ENCODE measurements at places on chromosomes 3 and 15.

DNA sequence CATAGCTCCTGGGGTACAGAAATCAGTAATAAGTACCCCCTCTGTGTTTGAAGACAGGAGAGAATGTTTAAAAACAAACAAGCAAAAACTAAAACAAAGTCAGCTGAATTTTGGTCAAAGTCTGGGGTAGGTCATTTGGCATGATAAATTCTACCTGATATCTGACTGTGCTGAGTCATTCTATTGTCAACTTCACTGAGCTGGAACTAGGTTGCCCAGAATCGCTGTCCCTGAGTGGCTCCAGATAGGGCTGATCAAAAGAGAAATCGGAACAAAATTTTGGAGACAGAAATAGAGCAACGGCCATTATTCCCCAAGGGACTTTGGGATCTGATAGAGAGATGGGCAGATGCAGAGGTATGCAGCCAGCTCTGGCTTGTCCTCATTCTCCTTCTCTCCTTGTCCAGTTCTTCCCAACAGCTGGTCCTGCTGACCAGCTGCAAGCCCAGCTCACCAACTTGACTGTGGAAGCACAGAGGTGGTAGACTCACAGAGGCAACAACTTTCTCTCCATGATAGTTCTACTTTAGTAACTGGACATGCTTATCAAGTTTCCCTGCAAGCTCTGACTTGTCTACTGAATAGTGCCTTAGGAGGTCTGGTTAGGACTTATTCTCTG lies 57.3 kb upstream of the MYRIP start:
- DNase-seq, result no peak

DNA sequence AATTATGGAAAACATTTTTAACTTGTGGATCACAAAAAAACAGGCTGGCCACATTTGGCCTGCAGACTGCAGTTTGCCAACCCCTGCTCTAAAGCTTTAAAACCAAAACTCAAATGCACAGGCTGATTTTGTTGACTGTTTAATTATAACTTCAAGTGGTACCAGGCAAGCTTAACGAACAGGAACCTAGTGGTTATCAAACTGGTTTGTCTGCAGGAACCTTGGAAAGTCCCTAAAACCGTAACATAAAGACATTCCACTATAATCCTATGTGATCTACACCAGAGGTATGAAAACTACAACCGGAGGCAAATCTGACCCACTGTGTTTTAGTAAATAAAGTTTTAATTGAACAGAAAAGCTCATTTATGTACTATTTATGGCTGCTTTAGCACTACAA lies 52.4 kb downstream of the TBL1XR1 start:
- peak; percentile 71 for DNase-seq

GRCh38 chr3:171342200-171342599 lies 118.0 kb downstream of the TNIK start:
- no peak for DNase-seq

DNA sequence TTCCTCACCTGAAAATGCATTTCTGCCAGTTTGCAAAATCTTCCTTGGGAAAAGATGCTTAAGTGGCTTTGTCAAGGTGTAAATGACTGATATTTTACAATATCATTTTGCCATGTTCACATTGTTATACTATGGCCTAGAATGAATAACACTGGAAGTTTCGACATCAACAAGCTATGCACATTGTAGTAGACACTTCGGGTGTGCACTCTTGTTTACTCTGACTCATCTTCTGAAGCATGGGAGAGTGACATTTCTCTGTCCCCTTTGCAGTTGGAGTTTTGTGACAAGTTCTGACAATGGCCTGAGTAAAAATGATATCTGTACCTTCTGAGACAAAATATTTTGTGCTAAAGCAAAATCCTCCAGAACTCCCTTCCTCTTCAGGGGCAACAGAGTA lies 567.0 kb upstream of the RGMA start:
- DNase-seq, result no peak

DNA sequence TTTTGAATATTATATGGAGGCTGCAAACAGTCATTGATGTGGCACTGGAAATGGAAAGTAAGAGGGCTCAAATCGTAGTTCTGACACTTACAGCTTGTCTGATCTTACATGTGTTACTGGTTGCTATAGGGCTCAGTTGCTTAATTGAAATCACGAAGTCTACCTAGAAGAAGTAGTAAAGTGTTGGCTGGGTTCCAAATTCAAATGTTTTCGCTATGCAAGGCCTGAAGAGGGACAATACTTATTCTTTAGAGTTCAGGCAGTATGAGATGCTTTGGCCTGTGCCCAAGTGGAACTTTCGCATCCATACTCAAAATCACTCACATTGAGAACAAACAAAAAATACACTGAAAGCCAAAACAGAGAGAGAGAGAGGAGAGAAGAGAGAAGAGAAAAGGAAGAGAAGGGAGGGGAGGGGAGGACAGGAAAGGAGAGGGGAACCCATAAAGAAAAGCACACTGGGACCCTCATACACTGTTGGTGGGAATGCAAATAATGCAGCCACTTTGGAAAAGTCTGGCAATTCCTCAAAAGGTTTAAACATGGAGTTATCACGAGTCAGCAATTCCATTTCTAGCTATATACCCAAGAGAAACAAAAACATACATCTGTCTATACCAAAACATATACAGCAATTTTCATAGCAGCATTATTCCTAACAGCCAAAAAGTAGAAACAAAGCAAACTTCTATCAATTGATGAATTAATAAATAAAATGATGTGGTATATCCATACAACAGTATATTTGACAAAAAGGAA lies 2.9 kb upstream of the FXR1 start:
- no peak for DNase-seq

GRCh38 chr3:119779731-119780383 lies 2.0 kb upstream of the NR1I2 start:
- no peak for DNase-seq

GRCh38 chr15:64895285-64896065 lies 16.2 kb upstream of the ANKDD1A start:
- DNase-seq, result peak; percentile 69

- DNase-seq, result no peak
Measured at GRCh38 chr3:41434781-41435180, 235.5 kb downstream of the CTNNB1 start.

GRCh38 chr3:69322158-69322509 lies 63.8 kb downstream of the FRMD4B start:
- DNase-seq, result no peak

GRCh38 chr3:141828487-141828886 lies 48.0 kb upstream of the ATP1B3 start:
- DNase-seq, result no peak

- peak; percentile 76 for DNase-seq
Measured at GRCh38 chr3:185976977-185977678, 39.3 kb upstream of the TRA2B start.

DNA sequence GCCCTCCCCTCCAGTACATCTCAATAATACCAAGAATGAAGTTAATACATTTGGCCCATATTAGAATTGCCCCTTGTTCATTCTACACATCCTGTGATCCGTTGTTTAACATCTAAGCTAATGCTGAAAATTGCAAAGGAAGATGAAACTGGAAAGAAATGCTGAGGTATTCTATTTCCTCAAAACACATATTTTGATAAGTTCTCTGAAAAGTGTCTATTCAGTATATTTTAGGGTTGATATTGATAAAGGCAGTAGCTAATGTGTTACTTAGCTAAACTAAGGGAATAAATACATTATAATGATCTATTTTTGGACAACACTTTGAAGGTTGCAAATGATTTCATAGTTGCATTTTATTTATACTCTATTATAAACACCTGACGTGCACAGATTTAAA lies 702.6 kb upstream of the ROBO1 start:
- no peak for DNase-seq

DNA sequence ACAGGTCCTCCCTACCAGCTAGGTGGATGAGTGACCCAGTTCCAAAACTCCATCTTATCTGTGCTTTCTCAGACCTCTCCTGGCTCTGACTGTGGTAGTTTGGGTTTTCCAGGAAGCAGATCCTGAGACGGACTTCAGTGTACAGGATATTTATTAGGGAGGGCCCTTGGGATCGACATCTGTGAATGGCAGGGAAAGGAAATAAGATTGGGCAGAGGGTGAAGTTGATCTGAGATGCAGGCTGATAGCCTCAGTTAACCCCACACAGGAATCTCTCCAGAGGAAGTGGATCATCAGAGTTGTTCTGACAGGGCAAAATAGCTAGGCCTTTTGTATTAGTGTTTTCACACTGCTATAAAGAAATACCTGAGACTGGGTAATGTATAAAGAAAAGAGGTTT lies 16.7 kb upstream of the MAPK6 start:
- no peak for DNase-seq

DNA sequence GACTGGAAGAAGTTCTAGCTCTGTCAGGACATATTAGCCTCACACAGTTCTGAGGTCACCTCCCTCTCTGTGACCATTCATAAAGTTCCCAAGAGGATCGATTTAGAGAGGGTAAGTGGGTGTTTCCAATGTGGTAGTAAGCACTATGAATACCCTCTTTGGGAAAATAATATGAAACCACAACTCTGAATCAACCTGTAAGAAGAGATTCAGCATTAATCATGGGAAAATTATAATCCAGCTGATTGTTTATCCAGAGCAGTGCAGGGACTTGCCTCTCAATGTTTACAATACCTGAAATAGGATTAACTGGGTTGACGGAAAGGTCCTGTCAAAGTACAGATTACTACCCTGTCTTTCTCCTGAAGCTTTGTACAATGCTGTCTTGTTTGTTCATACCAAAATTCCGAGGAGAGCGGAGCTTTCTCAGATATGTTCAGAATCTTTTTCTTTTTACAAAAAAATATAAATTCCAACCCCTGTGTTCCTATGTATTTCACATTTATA lies 302.9 kb upstream of the DPPA4 start:
- no peak for DNase-seq

- peak; percentile 5 for DNase-seq
Measured at GRCh38 chr15:83200162-83200561, 7.5 kb downstream of the HDGFL3 start.

- no peak for DNase-seq
Measured at GRCh38 chr3:54746722-54747121, 181.1 kb downstream of the LRTM1 start.

- DNase-seq, result no peak
Measured at GRCh38 chr15:36626984-36627383, 47.6 kb downstream of the CDIN1 start.

DNA sequence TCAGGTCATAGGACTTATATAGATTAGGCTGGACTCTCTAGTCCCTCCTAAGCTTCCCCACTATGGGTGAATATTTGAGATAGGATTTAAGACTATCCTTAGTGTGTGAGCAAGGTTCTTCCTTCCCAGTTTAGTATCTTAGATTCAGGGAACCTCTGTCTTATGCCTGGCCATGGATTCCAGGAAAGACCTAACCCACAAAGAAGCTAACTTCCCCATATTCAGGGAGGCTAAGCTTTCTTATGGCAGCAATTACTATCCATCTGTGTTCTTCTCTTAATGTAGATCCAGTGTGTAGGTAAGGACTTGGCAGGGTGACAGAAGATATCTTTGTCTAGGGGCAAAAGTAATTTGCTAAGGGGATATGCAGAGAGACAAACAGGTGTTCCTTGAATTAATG lies 25.5 kb upstream of the PIK3R4 start:
- DNase-seq, result no peak

- DNase-seq, result no peak
Measured at GRCh38 chr3:73069775-73070444, 8.5 kb downstream of the EBLN2 start.

DNA sequence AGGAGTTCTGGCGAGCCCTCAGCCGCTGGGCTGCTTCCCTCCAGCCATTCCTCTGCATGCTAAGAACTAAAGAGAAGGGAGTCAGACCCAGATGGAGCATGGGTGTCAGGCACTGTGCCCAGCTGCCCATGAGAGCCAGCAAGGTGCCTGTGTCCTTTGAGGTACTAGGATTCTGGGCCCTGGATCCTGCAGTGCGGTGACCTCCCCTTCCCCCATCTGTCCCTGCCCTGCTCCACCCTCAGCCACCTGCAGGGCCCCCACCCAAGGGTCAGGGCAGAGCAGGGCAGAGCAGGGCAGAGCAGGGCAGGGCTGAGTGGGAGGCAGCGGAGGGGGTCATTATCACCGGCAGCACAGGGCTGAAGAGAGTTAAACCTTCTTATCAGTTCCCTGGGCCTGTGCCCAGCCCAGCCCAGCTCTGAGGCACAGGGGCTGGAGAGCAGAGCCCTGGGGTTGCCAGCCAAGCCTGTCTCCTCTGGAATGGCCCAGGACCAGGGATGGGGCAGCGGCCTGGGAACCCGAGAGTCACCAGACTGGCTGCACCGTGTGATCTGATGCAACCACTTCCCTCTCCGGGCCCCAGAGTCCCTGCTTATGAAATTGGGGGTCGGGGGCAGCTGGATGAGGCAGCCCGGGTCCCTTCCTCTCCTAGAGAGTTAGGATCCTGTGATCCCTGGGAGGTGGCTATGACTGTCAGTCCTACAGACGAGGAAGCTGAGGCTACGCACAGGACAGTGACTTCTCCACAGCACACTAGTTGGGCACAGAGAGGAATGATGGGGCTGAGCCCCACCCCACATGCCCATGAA lies 17.3 kb downstream of the ZDHHC19 start:
- DNase-seq, result no peak

DNA sequence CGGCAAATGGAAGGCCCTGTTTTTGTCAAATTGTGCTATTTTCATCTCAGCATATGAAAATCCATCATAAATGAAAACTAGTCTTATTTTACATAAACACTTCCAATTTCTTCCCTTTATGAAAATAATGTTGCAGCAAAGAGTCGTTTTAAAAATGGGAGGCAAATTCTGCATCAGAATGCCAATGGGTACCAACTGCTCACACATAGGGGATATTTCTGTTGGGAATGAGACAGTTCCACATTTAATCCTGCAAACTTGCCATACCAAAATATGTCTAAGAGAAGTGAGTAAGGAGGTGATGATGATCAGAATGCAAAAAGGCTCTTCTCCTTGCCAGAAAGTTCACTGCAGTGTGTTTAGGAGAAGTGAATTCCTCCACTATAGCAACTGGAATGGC lies 391.7 kb downstream of the CACNA2D3 start:
- DNase-seq, result no peak

- no peak for DNase-seq
Measured at GRCh38 chr3:75242012-75242735, 422.0 kb upstream of the FRG2C start.

DNA sequence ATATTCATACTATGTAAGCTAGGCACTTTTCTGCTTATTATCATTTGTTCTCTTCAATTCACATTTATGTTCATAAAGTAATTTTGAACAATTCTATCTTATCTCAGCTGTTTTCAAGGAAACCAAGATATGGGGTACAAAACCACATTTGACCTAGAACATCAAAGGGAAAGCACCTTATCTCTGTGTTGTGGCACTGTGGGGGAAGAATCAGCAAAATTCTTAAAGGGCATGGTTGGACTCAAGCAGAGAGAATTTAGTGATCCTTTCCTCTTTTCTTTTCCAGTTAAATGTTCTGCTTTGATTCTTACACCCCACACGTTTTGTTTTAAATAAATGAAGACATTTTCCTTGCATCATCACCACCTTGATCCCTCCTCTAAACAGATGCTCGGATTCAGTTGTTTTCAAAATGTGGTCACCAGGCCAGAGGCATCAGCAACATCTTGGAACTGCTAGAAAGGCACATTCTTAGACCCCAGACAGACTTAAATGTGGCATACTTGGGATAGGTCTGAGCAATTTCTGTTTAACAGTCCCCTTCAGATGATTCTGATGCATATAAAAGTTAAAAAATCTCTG lies 128.4 kb upstream of the TP63 start:
- no peak for DNase-seq

- peak; percentile 97 for DNase-seq
Measured at GRCh38 chr3:52455283-52456168, at the start of gene NISCH. Gene NISCH (plus strand): TSS chr3:52455604. CDS start chr3:52455642, 38 bp downstream.

GRCh38 chr3:70999730-71000129 lies 583.8 kb downstream of the FOXP1 start:
- DNase-seq, result no peak
